IMR-90 (cell line): ENCODE measurements at places on chromosomes 12 and 14. TPM values are rescaled to one million over a fixed set of nuclear protein-coding genes. Genes with fewer than 3 reads are reported as not detected.

SERPINA12 gene
- total RNA-seq = not detected in 2 replicates

DNA sequence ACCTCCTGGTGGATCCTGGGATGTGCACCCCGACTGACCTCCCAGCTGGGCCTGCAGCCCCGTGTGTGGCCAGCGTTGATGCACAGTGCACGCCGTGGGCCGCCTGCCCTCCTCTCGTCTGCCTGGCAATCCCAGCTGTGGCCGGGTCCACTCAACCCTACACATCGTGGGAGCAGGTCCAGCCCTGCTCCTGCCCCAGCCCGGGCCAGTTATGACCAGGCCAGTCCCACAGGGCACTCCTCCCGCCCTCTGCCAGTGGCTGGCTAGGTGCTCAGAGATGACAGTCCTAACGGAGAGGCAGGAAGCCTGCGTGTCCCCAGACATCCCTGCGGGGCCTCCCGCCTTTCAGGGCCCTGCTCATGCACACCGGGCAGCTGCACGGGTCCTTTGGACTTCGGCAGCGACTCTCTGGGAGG is 10.8 kb downstream of the GALNT9 start:
- no peak for DNase-seq

DNA sequence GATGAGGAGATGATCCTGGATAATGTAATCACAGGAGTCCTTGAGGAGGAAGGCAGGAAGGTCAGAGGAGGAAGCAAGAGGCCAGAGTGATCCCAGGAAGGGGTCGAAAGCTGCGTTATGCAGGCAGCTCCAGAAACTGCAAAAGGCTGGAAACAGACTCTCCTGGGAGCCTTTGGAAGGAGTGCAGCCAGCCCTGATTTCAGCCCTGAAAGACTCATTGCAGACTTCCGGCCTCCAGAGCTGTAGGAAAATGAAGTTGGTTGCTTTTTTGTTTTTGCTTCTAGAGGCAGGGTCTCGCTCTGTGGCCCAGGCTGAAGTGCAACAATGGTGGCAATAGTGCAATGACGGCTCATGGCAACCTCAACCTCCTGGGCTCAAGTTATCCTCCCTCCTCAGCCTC is 44.6 kb upstream of the FZD10 start:
- DNase-seq = no peak

GRCh38 chr12:18981732-18982131 is 147.8 kb upstream of the PLEKHA5 start:
- no peak for DNase-seq

- no peak for DNase-seq
Measured at GRCh38 chr12:130849561-130850417, 10.7 kb upstream of the STX2 start.
